ENCODE measurements at places on chromosomes 7 and 10.

DNA sequence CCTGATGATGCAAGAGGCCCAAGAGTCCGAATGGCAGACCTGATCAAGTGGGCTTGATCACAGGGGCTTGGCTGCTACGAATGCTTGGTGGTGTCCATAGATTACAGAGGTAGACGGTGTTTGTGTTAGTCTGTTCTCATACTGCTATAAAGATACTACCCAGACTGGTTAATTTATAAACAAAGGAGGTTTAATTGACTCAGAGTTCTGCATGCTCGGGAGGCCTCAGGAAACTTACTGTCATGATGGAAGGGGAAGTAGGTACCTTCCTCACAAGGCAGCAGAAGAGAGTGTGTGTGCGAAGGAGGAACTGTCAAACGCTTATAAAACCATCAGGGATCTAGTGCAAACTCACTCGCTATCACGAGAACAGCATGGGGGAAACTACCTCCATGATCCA lies 268.9 kb upstream of the KLF6 start:
- DNase-seq: no peak

GRCh38 chr7:30240106-30240800 lies 44.1 kb upstream of the ZNRF2 start:
- no peak for DNase-seq

DNA sequence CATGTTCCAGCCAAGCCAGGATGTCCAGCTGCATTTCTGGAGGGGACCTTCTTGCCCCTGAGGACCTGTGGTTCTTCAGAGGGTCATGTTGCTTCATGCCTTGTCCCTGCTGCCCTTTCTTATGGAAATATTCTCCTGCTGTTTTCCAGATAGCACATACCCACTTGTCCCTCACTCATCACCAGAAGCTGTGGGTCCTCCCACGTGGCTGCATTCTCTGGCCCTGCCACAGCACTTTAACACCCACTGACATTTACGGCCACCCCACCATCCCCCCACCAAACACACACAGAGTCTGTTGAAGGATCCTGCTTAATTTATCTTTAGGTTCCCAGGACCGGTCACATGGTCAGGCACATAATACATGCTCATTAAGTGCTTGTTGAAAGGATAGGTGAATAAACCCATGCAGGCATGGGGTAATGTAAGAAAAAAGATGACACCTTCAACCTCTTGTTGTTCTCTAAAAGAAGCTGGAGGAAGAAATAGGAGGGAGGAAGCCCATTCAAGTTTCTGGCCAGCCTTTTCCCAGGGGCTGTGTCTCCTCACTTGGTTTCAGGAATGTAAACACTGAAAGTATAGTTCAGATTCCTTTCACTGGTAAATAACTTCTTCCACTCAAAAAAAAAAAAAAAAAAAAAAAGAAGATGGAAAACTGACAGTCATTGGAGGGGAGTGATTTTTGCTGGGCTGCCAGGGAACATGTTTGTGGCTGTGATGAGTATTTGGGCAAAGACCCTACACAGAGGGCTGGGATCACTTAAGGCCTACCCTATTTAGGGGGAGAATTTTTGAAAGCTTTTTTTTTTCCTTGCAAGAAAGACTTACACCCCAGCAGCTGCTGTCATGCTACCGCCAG lies 19.8 kb upstream of the BMPER start:
- DNase-seq: no peak

DNA sequence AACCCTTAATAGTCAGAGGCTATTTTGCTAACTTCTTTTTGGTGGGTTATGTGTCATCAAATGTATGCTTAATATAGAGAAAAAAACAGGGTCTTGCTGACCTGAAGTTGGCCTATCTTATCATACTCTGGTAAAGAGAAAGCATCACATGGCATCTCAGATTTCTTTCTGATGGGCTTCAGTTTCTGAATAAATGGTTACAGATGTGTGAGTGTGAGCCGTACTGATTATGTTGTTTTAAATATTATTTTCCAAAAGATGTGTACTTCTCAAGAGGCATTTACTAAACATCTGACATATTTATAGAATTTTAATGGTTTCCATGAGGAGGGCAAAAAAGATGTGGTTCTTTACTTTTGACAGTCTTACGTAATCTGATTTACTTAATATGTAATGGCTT lies 28.4 kb downstream of the BBS9 start:
- no peak for DNase-seq

- no peak for DNase-seq
Measured at GRCh38 chr7:122896509-122896908, 10.2 kb upstream of the CADPS2 start.

GRCh38 chr10:13225601-13226000 lies 8.6 kb downstream of the UCMA start:
- DNase-seq: no peak

DNA sequence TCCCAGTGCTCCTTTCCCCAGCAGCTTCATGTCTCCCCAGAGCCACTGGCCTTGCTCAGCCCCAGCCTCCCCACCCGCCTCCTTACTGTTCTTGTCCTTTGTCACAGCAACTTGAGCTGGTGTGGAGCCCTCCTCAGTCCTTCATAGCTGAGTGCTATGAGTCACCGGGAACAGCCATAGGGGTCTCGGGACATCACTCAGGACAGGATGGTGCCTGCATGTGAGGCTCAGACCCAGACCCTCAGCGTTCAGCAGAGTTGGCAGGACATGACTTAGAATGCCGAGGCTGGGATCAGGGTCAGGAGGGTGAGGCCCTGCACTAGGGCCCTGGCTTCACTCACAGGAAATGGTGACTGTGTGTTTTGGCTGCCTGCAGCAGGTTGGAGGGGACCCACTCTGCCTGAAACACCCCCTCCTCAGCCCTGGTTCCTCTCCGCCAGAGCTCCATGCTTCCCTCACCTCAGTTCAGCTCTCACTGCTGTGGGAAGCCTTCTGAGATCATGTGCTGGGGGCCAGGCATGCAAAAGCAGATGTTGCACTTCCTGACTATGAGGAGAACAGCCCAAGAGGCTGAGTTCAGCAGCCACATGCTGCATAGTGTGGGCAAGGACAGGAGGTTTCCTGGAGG lies 40.7 kb upstream of the GJD4 start:
- no peak for DNase-seq

DNA sequence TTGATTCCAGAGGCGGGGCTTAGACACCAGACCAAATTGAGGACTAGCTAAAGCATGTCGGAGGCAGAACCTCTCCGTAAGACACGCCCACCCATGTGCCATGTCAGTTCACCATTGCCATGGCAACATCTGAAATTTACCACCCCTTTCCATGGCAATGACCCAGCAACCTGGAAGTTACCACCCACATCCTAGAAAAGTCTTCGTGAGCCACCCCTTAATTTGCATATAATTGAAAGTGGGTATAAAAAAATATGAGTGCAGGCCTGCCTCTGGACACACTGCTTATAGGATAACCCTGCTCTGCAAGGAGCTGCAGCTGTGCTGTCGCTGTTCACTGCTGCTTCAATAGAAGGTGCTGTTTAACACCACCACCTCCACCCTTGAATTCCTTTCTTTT lies 28.0 kb downstream of the TMEM270 start:
- DNase-seq: no peak

DNA sequence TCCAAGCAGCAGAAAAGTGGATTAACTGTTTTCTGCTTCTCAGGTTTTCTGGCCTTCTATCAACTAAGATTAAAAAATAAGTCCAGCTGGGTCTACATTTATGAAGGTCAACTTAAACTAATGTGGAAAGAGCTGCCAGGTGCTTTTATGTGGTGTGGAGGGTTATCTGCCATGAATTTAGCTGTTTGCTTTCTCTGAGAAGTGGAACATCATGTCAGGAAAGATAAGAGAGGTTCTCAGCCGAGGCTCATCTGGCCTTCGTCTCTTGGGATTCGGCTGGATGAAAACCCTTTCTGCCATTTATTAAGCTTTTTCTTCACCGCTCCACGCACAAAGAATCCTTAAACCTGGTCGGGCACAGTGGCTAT lies 5.5 kb downstream of the PTPRN2 start:
- no peak for DNase-seq

DNA sequence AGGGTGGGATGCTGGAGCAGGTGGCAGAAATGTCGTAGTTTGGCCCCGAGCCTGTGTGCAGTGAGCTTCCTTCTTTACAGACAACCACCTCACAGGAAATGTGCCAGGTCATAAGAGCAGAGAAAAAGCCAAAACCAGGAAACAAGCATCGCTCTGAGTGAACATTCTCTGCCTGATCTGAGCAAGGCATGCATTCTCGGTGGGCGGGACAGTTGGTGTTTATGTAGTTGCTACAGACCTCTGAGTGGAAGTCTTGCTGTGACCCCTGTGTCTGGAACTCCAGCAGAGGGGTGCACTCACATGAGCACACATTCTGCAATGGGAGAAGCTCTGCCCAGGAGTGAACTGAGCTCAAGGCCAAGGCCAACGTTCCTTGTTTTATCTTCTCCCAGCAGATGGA lies 230.1 kb downstream of the TCERG1L start:
- no peak for DNase-seq

- no peak for DNase-seq
Measured at GRCh38 chr10:93541402-93542357, 24.8 kb upstream of the FFAR4 start.

DNA sequence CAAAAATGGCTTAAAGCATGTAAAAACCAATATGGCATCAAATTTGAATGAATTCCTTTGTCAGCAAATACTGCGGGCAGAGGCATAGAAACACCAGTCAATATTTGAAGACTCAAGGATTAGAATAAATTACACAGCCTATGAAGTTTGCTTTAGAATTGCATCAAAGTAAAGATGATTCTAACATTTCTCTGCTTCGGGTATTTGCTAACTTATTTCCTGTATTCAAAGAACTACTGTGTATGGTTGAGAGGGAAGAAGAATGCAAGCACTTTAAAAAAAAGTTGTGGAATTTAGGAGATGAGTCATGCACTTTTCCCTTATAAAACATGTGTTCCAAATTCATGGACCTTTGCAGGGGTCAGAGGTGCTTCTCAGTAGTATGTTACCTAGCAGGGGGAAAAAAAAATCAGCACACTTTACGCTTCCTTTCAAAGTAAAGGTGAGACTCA lies 90.1 kb downstream of the PIP4K2A start:
- no peak for DNase-seq

- DNase-seq: no peak
Measured at GRCh38 chr10:2392145-2392812, 655.0 kb upstream of the ADARB2 start.

Data from CD8-positive, alpha-beta memory T cell (primary cell).